ENCODE measurements at places on chromosomes 2 and 18. TPM values are rescaled to one million over a fixed set of nuclear protein-coding genes. Genes with fewer than 3 reads are reported as not detected.

DNA sequence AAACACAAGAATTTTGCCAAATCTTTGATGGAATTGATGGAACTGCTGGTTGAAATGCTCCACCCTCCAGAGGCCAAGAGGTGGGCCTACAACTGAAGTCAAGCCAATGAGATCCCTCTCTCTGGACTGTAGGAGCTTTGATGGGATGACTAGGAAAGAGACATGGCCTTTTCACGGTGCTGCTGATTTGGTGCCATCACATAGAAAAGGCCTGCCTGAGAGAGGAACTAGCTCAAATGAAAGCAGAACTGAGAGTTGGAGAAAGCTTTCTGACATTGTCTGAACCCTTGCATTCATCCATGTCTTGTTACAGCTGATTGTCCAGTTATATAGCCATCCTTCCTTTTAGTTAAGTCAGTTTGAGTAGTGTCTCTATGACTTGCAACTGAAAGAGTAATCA, 283.8 kb upstream of the LYPD1 start:
- no peak overlapping the region for H3K4me3 ChIP-seq
- DNase-seq = no peak
- H3K27ac ChIP-seq = no peak overlapping the region
- no peaks in the 10 kb centered on the region for H3K36me3 ChIP-seq

- H3K36me3 ChIP-seq = no peaks in the 10 kb centered on the region
- no peak for DNase-seq
- H3K4me3 ChIP-seq = no peak overlapping the region
- no peak overlapping the region for H3K27ac ChIP-seq
Measured at GRCh38 chr2:100043891-100044255, 98.5 kb downstream of the AFF3 start.

DNA sequence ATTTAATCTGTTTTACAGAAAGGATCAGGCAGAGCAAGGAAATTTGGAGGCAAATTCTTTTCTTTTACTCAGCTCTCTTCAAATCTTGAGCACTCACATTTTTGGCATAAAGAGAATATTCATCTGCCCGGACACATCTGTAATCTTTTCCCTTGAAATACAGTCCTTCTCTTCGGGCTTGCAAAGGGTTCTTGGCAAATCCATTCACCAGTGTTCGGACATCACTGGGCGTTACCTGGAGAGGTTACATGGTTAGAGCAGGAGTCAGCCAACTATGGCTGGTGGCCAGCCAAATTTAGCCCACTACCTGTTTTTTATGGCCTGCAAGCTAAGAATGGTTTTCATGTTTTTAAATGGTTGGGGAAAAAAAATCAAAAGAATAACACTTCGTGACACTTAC, 2.1 kb downstream of the PFN4 start:
- no peak for DNase-seq
- no peaks in the 10 kb centered on the region for H3K27me3 ChIP-seq
- H3K4me3 ChIP-seq = no peak overlapping the region
- no peaks in the 10 kb centered on the region for H3K36me3 ChIP-seq
- no peak overlapping the region for H3K27ac ChIP-seq
- H3K4me1 ChIP-seq = no peaks in the 10 kb centered on the region

DNA sequence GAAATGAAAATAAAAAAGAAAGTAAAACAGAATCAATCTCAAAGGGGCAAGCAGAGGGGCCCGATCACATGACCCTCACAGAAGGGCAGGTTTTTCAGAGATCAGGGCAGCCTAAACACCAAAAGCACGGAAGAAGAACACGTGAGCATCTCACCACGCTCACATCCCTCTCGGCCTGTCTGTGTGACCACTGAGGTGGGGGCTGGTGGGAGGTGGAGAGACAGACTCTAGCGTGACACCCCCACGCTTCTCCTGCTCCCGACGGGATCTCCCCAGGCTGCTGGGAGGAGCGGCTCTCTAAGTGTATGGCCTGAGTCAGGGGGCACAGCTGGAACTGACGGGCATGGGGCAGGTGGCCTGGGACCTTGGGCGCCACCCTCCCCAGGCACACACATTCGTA, 23.5 kb upstream of the MTERF4 start:
- peaks cover 4% of the 10 kb centered on the region for H3K36me3 ChIP-seq
- H3K4me1 ChIP-seq = no peaks in the 10 kb centered on the region
- DNase-seq = no peak
- no peak overlapping the region for H3K27ac ChIP-seq

DNA sequence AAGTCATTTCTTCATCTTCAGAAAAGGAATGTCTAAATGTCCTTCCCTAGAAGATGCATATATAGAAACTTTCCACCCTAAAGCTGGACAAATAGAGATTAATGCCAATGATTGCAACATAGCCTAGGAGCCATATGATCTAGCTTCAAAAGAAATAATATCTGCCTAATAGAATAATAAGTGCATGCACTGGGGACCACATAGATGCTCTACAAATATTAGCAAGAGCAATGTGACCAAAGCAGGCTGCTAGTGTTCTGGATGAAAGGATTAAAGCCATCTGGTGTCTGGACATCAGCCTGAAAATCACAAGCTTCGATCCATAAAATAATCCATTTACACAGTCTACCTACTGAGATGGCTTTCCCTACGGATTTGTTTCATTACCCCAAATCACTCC, 280.1 kb upstream of the KLHL14 start:
- no peaks in the 10 kb centered on the region for H3K36me3 ChIP-seq
- DNase-seq = peak; percentile 5
- no peaks in the 10 kb centered on the region for H3K4me1 ChIP-seq
- no peaks in the 10 kb centered on the region for H3K27me3 ChIP-seq
- no peak overlapping the region for H3K27ac ChIP-seq

- no peak for DNase-seq
- H3K27me3 ChIP-seq = no peaks in the 10 kb centered on the region
- H3K27ac ChIP-seq = no peak overlapping the region
- no peaks in the 10 kb centered on the region for H3K4me1 ChIP-seq
- H3K4me3 ChIP-seq = no peak overlapping the region
Measured at GRCh38 chr18:23166891-23167541, 31.7 kb downstream of the CABLES1 start.

DNA sequence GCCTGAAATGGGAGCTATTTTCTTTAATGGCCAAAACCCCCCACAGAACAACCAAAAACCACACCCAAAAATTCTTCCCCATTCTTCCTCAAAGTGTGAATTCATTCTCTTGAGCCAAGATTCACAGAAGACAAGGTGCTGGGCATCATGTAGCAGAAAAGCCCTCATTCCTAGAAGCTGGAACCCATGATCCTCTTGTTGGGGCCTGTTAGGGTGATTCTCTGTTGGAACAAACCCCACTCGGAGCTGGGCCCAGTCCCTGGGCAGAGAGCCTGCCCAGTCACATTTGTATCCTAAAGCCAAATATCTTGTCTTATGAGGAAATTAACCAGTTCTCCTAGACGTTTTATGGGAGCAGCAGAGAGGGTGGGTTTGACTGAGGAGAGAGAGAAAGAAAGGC, 22.8 kb upstream of the VPS4B start:
- peaks cover 4% of the 10 kb centered on the region for H3K4me1 ChIP-seq
- H3K4me3 ChIP-seq = no peak overlapping the region
- DNase-seq = no peak
- no peak overlapping the region for H3K27ac ChIP-seq
- H3K27me3 ChIP-seq = no peaks in the 10 kb centered on the region
- H3K36me3 ChIP-seq = no peaks in the 10 kb centered on the region

GRCh38 chr2:14616342-14616741, 16.2 kb upstream of the LRATD1 start:
- H3K36me3 ChIP-seq = no peaks in the 10 kb centered on the region
- no peak overlapping the region for H3K27ac ChIP-seq
- H3K4me3 ChIP-seq = no peak overlapping the region
- H3K27me3 ChIP-seq = no peaks in the 10 kb centered on the region
- no peaks in the 10 kb centered on the region for H3K4me1 ChIP-seq
- DNase-seq = no peak

DNA sequence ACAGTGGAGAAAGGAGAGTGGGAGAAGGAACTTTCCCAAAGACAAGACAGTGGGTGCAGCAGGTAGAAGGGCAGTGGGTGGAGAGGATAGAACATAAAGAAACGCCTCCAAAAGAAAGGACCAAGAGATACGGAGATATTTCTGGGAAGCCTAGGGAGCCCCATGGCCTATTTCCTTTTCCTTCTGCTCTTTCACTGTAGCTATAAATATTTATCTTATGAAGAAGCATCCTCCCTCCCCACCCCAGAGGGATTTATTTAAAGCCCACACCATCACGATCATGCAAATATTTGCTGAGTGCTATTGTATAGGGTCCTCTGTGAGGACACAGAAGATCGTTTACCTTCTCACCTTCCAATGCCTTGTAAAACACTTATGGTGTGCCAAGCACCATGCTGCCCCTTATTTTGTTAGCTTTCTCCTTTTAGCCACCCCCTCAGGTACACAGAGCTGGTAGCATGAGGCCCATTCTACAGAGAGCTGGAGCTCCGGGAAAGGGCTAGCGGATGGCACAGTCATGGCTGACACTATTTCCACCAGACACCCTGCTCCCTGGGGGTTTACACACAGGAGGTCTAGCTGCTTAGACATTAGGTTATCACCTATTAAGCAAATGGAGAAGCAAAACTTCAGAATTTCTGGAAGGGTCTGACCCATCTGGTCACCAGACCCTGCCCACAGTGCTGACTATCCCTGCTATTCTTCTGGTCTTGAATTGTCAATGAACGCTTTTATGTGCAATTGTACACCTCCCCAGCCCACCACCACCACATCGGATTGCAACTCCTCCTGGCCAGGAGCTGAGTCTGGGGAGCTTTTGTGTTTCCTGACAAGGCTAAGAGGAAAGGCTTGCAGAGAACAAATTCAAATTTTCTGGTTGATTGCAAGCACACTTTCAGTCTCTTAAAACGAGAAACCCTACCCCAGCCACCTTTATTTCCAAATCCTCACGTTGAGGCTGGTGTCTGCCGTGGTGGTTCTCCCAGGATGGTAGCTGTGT, 91.8 kb upstream of the KLF7 start:
- H3K27me3 ChIP-seq = no peaks in the 10 kb centered on the region
- peak; percentile 48 for DNase-seq
- peak overlapping the region; percentile 91 for H3K27ac ChIP-seq

GRCh38 chr2:26575836-26576564, 65.2 kb downstream of the CIB4 start:
- no peaks in the 10 kb centered on the region for H3K4me1 ChIP-seq
- peaks cover 28% of the 10 kb centered on the region for H3K27me3 ChIP-seq

Gene SERPINB4
- total RNA-seq = not detected

Gene CYP1B1
- total RNA-seq = 94.1 TPM

Gene FAM161A
- 2.6 TPM for total RNA-seq
